Kidney glomerular epithelial cell (primary cell): ENCODE measurements at places on chromosomes 6 and 20.

- DNase-seq, result peak; percentile 28
Measured at GRCh38 chr6:20211037-20211940, 980 bp downstream of the MBOAT1 start.

GRCh38 chr6:73363537-73363875 lies 1.0 kb downstream of the KHDC3L start:
- no peak for DNase-seq

GRCh38 chr20:32050851-32051556 lies 1.0 kb upstream of the HCK start:
- DNase-seq, result no peak

DNA sequence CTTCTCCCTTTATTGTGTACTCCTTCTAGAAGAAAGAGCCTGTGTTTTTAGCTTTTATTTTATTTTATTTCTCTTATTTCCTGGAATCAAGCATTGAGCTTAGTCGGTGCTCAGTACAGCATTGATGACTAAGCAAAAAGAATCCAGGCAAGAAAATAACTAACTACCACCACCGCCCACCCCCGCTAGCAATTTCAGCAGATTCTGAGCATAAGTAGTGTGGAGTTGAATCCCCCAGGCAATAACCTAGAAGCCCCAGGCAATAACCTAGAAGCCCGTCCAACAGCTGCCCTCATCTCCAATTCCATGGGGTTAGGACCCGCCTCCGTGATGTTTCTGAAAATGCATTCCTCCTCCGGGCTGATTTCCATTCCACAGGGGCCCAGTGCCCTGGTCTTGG lies 258.0 kb upstream of the TAB2 start:
- no peak for DNase-seq

GRCh38 chr20:10645205-10645570 lies 28.6 kb downstream of the JAG1 start:
- DNase-seq, result no peak
